Activated CD4-positive, alpha-beta T cell treated with anti-CD3 and anti-CD28 coated beads, Interleukin-2, amount 50 U/mL, for 4 hours (primary cell): ENCODE measurements at places on chromosomes 3 and 15.

DNA sequence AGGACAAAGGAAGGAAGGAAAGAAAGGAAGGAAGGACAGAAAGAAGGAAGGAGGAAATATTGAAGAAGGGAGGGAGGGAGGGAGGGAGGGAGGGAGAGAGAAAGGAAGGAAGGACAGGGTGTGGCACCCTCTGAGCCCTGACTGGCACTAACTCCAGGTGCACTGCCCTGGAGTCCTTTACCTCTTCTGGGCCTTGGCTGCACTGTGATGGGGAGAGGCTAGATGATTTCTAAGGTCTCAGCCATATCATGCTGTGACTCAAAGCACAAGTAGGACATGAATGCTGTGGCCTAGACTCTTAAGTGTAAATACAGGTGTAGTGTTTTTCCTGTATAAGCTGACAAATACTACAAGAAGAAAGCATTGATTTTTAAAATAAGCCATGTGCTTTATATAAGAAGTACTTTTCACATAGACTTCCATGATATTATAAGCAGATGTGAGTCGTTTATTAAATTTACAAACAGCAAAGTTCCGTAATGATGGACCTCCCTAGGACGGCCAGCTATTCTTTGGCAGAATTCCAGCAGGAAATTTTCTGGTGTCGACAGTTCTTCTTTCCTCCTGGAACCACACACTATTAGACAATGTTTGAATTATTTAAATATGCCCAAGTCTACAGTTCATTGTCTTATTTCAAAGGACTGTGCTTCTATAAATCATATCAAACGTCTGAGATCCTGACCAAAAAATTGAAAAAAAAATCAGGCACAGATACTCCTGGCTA, 213.8 kb upstream of the C2CD4B start:
- no peak for DNase-seq

- no peak for DNase-seq
Measured at GRCh38 chr3:32078085-32078634, 28.3 kb upstream of the GPD1L start.

DNA sequence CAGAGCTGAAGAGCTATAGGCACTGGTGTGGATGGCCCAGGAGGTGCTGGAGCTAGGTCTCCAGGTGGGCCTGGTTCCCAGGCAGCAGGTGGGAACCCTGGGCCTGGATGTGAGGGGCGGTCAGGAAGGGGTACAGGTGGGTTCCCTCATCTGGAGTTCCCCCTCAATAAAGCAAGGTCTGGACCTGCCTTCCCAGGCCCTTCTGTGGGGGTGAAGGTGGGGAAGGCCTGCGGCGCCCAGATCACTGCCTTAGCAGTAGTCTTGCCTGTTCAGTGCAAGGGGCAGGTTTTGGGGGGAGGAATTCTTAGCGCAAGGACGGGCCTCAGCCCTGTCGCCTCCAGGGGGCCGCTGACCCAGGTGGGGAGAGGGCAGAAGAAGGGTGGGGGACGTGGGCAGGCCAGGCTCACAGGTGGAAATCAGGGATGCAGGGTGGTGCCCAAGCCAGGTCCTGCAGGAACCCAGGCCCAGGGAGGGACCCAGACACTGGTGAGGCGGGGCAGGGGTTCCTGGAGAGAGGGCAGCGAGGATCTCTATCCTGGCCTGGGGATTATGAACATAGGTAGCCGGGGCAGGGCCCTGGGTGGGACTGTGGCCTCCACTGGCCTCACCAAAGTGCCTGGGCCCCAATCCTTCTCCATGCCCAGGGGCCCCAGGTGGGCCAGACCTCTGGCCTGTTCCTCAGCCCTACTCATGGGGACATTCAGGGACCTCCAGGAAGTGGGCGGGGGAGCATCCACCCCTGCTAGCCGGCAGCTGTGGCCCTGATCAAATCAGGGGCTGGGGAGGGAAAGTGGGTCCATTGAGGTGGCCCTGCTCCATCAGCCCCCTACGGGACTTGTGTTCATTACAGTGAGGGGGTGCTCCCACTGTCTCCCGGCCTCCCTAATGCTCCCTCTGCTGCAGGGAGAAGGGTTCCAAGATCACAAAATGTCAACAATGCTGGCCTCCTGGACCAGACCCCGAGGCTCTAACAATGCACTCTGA, 25.3 kb downstream of the HDAC11 start:
- no peak for DNase-seq

DNA sequence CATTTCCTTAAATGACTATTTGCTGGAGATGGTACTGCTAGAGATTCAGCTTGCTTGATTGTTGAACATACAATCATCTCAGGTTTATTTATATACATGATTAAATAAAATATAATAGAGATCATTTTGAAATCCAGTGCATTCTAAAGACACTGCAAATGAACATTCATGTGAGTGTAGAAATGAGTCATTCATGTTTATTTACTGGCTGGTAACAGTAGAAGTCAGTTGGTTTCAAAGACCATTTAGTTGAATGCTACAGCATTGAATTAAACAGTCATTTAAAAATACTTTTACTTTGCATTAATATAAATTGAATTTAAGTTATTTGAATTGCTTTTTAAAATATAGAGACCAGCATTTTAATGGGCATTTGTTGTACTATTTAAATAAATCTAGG, 551.9 kb upstream of the GOLIM4 start:
- DNase-seq: no peak

GRCh38 chr3:149199474-149199873, 22.2 kb downstream of the CP start:
- no peak for DNase-seq

DNA sequence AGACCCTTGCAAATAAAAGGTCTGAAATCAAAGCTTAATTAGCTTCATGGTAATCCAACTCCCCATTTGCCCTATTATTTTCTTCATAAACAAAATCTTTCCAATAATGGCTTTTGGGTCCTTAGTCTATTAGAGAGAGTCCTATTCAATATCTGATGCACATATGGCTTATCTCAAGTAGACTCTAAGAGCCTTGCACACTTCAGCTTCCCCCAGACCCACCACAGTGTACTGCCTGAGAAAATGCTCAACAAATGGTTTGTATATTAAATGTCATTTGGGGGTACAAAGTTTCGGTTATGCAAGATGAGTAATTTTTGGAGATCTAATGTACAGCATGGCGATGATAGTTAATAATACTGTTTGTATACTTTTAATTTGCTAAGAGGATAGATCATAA, 28.9 kb downstream of the FSTL1 start:
- no peak for DNase-seq

GRCh38 chr3:120848503-120848902, 59.5 kb upstream of the STXBP5L start:
- DNase-seq: no peak

DNA sequence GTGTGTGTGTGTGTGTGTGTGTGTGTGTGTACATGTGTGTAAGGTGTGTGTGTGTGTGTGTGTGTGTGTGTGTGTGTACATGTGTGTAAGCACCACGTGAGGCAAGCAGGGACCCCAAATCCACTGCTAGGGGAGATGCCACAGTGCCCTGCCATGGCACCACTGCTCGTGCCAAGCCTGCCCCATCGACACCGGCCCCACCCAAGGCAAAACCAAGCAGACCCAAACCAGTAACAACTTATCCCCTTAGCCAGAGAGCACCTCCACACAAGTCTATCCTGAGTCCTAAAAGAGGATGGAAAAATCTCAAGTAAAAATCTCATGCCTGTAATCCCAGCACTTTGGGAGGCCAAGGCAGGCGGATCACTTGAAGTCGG, 45.1 kb downstream of the BDH1 start:
- DNase-seq: no peak

- DNase-seq: no peak
Measured at GRCh38 chr3:100257586-100257985, 3.2 kb upstream of the TBC1D23 start.

DNA sequence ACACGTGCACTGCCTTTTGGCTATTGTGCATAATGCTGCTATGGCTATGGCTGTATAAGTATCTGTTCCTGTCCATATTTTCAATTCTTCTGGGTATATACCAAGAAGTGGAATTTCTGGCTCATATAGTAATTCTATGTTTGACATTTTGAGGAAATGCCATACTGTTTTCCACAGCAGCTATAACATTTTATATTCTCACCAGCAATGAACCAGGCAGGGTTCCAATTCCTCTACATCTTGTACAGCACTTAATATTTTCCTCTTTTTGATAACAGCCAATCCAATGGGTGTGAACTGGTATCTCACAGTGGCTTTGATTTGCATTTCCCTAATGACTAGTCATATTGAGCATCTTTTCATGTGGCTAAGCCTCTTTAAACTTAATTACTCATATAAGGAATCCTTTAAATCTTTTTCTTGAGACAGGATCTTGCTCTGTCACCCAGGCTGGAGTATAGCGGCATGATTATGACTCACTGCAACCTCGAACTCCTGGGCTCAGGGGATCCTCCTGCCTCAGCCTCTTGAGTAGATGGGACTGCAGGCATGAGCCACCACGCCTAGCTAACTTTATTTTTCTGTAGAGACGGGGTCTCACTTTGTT, 38.1 kb upstream of the IGDCC4 start:
- DNase-seq: peak; percentile 7

GRCh38 chr15:68314563-68314962, 37.0 kb downstream of the FEM1B start:
- DNase-seq: no peak

- DNase-seq: no peak
Measured at GRCh38 chr15:77386626-77387025, 33.3 kb downstream of the PEAK1 start.

- no peak for DNase-seq
Measured at GRCh38 chr3:143928541-143929255, 42.9 kb upstream of the DIPK2A start.

DNA sequence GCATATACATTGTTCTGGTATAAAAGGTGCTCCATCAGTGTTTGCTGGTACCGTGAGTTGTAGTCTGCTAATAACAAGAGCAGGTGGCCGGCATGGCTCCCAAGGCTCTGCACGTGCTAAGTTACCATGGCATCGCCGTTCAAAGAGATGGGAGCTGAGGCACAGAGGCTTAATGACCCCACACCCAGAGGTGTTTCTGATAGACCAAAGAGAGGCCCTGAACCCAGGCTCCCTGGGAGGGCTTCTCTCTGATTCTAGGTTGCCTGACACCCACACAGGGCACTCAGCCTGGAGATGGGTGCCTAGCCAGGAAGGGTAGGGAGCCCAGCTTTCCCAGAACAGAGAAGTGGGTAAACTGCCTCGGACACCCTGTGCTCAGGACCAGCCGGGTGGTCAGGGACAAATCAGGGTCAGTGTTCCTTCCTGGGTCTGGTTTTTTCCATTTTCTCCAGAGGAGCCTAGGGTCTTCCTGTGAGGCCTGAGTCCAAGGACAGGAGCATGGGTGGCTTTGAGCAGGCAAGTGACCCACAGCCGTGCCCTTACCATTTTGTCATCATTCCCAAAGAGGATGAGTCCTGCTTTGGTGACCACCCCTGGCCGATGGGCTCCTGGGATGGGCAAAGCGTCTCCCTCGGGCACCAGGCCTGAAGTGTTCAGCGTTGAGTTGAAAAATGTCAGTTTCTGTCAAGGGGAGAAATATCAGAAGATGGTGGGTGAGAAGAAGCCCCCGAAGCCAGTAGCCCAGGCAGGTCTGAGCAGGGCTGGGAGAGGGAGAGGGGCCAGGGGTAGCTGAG, 27.3 kb downstream of the ALDH1L1 start:
- DNase-seq: no peak

GRCh38 chr3:170357176-170358041, at the start of gene SKIL:
SKIL (plus strand) TSS chr3:170357715; CDS start chr3:170360332, 2,617 bp downstream.
- DNase-seq: peak; percentile 95

DNA sequence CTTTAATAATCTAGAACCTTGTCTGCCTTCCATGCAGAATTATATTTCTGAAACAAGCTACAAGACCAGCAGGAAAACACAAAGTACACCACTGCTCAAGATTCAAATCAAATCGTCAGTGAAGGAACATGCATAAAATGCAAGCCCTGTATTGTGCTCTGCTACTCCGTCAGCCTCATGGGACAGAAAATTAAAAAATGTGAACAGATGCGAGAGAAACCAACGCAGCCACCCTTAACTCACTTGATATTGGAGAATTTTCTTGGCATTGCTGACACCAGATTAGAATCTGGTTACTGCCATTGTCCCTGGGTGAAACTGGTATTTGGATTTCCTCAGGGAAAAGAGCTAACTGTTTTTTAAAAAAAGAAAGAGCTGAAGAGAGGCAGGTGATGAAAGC, 23.6 kb downstream of the ANXA2 start:
- DNase-seq: no peak

DNA sequence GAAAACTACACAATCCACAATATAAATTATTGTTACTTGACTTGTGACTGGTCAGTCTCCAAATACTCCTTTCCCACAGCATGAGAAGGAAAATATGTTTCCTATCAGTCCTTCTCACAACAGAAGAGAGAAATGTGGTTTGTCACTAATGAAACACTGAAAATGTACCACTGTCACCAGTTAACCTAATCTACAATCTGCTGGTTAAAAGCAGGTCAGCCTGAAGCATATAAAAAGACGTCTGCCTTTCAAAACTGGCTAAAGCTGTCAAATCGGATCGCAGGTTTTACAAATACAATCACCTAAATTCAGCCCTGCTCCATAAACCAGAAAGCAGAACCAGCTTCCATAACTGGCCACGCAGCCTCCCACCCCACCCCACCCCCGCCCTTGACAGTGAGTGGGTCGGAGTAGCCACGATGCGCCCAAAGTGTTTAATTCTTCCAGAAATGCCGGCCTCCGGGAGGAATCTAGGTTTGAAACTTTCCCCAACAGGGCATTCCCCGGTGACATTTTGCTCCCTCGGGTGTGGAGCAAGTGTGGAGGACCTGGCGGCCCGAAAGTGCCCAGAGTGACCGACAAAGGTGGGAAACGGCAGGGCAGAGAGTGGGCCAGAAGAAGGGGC, 682 bp downstream of the ETFA start:
- DNase-seq: no peak

DNA sequence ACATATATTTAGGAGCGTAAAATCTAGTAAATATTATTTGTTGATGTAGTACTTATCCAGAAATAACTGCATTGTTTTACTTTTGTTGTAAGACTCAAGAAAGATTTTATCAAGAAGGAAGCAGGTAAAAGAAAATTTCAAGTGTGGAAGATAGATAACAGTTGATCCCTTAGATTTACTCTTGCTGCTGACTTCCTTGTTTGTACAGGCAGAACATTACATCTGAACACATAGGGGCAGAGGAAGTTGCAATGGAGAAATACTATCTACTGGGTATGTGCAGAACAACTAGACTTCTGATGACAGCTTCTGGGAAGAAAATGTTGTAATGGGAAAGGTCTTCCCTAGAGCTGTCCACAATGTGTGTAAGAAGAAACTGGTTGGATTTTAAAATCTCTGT, 350.6 kb downstream of the NLGN1 start:
- no peak for DNase-seq

GRCh38 chr3:139848660-139849059, 86.3 kb upstream of the CLSTN2 start:
- no peak for DNase-seq

DNA sequence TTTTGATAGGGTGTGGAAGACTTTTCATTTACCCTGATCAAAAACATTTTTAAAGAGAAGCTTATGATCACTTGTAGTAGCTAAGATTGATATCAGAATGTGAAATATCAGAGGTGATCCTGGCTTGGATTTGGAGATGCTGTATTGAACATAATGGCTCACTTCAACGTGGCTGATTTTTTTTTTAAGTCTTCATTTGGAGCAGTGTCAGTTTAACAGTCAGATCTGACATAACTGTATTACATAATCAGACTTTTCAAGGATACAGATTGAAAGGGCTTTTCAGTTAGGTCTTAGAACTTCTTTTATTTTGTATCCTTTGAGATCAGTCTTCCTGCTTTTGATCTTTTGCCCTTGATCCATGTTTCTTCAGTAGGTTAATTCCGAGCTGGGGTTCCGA, 98.5 kb downstream of the ITPR1 start:
- DNase-seq: no peak

GRCh38 chr3:12773030-12773709, 14.1 kb upstream of the TMEM40 start:
- DNase-seq: no peak
